ENCODE measurements at places on chromosomes 7 and 10. TPM values are rescaled to one million over a fixed set of nuclear protein-coding genes. Genes with fewer than 3 reads are reported as not detected.
A peak's percentile ranks its signal among the peaks of the same experiment; 100 is the strongest.

DNA sequence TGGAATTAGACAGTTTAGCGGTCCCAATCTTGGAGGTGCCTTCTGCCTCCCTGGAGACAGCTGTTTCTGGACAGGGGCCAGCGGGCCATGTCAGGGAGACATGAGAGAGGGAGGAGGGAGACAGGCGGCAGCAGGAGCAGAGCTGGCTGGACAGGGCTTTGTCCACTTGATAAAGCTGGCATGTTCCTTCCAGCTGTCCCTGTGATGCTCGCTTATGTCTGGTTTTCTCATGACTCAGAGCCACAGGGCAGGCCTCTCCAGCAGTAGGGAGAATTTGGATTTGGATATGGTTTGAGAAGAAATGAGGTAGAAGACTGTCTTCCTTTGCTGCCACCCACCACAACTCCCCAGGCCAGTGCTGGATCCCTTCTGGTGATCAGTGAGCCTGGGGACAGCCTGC, 51.7 kb upstream of the SORCS3 start:
- peaks cover 19% of the 10 kb centered on the region for H3K4me1 ChIP-seq
- no peak for DNase-seq
- H3K36me3 ChIP-seq = no peaks in the 10 kb centered on the region
- H3K4me3 ChIP-seq = no peak overlapping the region

- peaks cover under 1% of the 10 kb centered on the region for H3K4me1 ChIP-seq
- H3K27ac ChIP-seq = peak overlapping the region; percentile 70
- H3K27me3 ChIP-seq = no peaks in the 10 kb centered on the region
- no peak overlapping the region for H3K4me3 ChIP-seq
- no peak for DNase-seq
- H3K36me3 ChIP-seq = no peaks in the 10 kb centered on the region
Observed at GRCh38 chr10:91108820-91109219, 111.6 kb upstream of the PCGF5 start.

DNA sequence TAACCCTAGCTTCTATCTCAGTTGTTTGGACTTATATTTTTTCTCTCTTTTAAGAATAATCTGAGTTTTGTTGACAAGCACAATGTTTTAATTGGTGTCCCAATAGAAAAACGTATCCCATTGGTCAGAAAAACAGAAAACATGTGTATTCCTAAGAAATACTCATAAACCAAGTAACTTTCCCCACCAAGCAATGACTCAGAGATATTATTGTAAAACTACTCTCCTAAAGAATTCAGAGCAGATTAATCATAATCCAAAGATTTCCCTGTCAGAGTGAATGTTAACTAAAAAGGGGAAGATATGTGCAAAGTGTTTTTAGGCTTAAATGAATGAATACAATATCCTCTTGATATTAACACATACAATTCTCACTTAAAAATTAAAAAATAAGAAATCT, 29.4 kb upstream of the MBL2 start:
- H3K36me3 ChIP-seq = no peaks in the 10 kb centered on the region
- no peak overlapping the region for H3K27ac ChIP-seq
- DNase-seq = no peak
- H3K4me1 ChIP-seq = no peaks in the 10 kb centered on the region
- no peak overlapping the region for H3K4me3 ChIP-seq

DNA sequence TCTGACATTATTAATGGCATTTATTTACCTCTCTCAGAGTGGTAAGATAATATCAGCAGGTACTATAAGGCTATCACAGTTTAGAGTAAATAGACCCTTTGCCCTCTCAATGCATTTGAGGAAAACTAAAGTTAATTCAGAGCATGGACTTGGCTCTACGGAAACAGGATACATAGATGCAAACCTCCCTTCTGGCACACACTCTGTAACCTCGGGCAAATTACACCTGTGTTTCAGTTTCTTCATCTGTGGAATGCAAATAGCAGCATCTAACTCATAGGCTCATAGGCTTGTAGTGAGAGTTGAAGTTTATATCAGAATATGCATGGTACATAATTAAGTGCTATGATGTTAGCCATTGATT, 5.6 kb downstream of the RAPGEF5 start:
- no peak overlapping the region for H3K4me3 ChIP-seq
- H3K27ac ChIP-seq = peak overlapping the region; percentile 89
- H3K27me3 ChIP-seq = no peaks in the 10 kb centered on the region
- no peaks in the 10 kb centered on the region for H3K36me3 ChIP-seq
- DNase-seq = no peak
- peaks cover 32% of the 10 kb centered on the region for H3K4me1 ChIP-seq

GRCh38 chr10:92381543-92381954, 90.6 kb downstream of the MARCHF5 start:
- no peaks in the 10 kb centered on the region for H3K27me3 ChIP-seq
- no peak overlapping the region for H3K27ac ChIP-seq
- DNase-seq = peak; percentile 41
- H3K4me1 ChIP-seq = no peaks in the 10 kb centered on the region
- H3K36me3 ChIP-seq = no peaks in the 10 kb centered on the region

DNA sequence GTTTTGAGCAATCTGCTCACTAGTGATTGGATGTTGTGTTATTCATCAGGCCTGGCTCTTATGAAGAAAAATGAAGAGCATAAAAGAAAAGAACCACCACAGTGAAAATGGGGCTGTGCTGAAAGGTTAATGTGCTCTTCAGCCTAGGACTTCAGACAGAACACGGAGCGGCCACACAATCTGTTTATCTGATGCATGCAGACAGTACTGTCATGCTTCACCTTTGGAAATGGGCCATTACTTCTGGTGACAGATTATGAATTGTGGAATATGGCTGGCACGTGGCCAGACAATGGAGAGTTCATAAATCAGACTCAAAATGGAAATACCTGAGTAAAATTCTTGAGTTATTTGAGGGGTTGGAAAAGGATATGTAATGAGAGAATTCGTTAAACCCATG, 86.0 kb upstream of the NOBOX start:
- H3K27ac ChIP-seq = no peak overlapping the region
- H3K4me1 ChIP-seq = no peaks in the 10 kb centered on the region
- no peaks in the 10 kb centered on the region for H3K36me3 ChIP-seq
- DNase-seq = no peak
- H3K4me3 ChIP-seq = no peak overlapping the region

DNA sequence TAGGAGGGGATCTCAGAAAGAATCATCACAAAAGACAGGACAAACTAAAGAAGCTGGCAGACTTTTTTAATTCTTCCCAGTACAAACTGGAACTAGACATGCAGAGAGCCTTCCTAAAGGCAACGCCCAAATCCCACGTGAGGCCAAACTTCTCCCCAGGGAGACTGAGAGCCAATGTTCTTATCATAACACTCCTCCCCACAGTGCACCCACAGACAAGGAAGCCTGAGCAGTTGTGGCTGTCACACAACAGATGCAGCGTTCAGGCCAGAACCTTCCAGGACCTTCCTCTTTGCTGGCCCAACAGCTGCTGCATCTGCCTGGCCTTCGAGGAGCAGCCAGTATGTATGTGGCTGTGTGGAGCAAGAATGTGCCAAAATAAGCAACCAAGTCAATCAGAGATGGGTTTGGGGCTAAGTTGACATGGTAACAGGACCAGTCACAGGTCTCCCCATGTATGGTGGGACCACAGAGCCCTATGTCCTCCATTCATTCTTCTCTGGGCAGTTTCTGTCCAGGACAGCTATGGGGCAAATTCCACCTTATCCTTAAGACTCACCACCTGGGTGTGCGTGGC, 34.9 kb downstream of the SRPK2 start:
- H3K36me3 ChIP-seq = no peaks in the 10 kb centered on the region
- no peaks in the 10 kb centered on the region for H3K4me1 ChIP-seq
- no peak overlapping the region for H3K4me3 ChIP-seq
- DNase-seq = no peak
- H3K27me3 ChIP-seq = no peaks in the 10 kb centered on the region

DNA sequence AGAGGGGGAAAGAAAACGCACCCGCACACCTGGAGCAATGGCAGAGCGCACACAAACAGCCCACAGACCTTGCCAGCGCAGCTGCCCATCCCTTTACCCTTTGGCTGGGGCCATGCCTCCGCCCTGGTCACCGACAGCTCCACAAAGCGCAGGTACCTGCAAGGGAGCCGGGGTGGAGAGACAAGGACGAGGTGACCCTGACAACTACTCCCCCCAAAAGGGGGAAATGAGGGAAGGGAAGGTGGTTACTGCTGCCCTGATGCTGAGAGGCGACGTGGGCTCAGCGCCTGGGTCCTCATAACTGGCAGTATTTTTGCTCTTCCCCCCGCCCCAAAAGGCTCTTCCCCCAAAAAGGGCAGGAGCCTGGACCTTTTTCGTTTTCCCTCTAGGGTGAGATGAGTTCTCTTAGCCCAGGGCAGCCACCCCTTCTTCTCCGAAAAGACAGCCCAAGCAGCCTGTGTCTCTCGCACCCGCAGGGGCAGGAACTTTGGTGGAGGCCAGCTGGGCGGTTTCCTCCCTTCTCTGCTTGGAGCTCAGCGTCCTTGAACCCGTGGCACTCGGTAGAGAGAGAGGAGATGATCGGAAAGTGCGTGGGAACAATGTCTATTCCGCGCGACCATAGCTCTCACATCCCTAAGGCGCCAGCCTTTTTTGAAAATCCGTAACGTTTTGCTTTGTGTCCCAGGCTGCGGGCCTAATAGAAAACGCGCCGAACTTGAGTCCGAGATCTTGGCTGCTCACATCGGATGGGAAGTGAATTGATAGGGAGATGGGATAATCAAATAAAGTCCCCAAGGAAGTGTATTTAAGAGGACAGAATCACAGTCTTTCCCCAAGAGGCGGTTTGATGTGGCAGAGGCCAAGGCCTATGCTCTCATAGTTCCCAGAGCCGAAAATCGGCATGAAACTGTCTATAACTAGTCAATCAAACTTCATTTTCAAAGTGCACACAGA, 1.0 kb downstream of the NKX2-3 start:
- peak; percentile 18 for DNase-seq
- no peak overlapping the region for H3K4me3 ChIP-seq
- H3K27ac ChIP-seq = no peak overlapping the region
- H3K36me3 ChIP-seq = no peaks in the 10 kb centered on the region
- H3K27me3 ChIP-seq = peaks cover 96% of the 10 kb centered on the region

- H3K36me3 ChIP-seq = no peaks in the 10 kb centered on the region
- DNase-seq = no peak
- H3K4me3 ChIP-seq = no peak overlapping the region
- H3K4me1 ChIP-seq = peaks cover 27% of the 10 kb centered on the region
- no peaks in the 10 kb centered on the region for H3K27me3 ChIP-seq
- H3K27ac ChIP-seq = no peak overlapping the region
Observed at GRCh38 chr7:80844916-80845315, 73.9 kb downstream of the SEMA3C start.

DNA sequence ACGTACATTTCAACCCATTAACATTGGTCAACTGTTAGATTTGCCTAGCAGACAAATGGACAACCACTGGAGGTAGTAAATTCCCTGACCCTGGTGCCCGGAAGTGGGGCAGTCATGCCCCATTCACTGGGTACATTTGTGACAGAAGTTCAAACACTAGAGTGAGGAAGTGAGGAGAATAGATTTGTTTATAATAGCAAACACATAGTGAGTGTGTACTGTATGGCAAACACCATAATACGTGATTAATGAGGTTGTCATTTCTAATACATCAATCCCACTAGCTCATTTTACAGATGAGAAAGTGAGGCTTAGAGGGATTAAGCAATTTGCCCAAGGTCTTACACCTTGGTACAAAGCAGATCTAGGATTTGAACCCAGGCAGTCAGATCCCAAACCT, 181.9 kb upstream of the MKLN1 start:
- H3K27me3 ChIP-seq = no peaks in the 10 kb centered on the region
- DNase-seq = no peak
- H3K4me3 ChIP-seq = no peak overlapping the region
- no peaks in the 10 kb centered on the region for H3K36me3 ChIP-seq
- no peak overlapping the region for H3K27ac ChIP-seq
- H3K4me1 ChIP-seq = no peaks in the 10 kb centered on the region

- no peaks in the 10 kb centered on the region for H3K27me3 ChIP-seq
- no peak for DNase-seq
- peak overlapping the region; percentile 84 for H3K27ac ChIP-seq
- no peak overlapping the region for H3K4me3 ChIP-seq
- no peaks in the 10 kb centered on the region for H3K4me1 ChIP-seq
Observed at GRCh38 chr7:22647451-22648257, 79.3 kb upstream of the IL6 start.

GRCh38 chr7:95907337-95907736, 135.0 kb downstream of the DYNC1I1 start:
- H3K4me1 ChIP-seq = no peaks in the 10 kb centered on the region
- no peak overlapping the region for H3K4me3 ChIP-seq
- no peaks in the 10 kb centered on the region for H3K36me3 ChIP-seq
- H3K27me3 ChIP-seq = no peaks in the 10 kb centered on the region

GRCh38 chr7:133869556-133869955, 257.6 kb upstream of the LRGUK start:
- no peak overlapping the region for H3K4me3 ChIP-seq

DNA sequence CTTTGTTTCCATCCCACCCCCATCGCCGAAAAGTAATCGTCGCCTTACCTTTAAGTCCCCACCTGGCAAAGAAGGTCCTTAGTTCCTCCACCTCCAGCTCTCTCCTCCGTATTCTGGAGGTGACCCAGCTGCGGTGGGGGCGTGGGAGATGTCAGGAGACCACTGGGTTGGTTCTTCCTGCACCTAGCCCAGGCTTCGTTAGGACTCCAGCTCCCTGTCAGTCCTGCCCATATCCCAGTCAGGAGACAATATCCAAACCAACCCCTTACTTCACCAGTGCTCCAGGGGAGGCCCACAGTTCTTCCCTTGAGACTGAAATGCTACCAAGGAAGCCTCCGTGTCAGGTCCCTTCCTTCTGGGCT, 693 bp downstream of the ADIRF start:
- no peaks in the 10 kb centered on the region for H3K27me3 ChIP-seq
- no peak overlapping the region for H3K4me3 ChIP-seq
- H3K4me1 ChIP-seq = no peaks in the 10 kb centered on the region
- no peak overlapping the region for H3K27ac ChIP-seq

DNA sequence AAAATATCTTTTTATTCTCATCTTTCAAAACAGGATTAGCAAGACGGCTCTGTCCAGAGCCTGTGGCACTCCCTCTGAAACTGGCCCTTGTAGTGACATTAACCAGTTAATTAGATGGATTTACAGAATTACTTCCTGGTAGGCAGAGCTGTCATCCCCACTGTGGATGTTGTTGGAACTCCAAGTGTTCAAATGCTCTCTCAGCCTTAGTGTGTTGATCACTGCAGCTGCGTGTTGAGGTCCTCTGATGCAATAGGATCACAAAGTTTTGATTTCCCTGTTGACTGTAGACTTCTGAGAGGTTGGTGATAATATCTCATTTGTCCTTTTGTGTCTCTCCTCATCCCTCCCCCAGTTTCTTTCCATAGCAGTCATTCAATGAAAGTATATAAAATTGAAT, 117.3 kb upstream of the CDK6 start:
- no peak for DNase-seq
- peaks cover 7% of the 10 kb centered on the region for H3K36me3 ChIP-seq
- no peaks in the 10 kb centered on the region for H3K4me1 ChIP-seq
- no peak overlapping the region for H3K4me3 ChIP-seq
- H3K27ac ChIP-seq = no peak overlapping the region

GRCh38 chr7:134900166-134900982, 85.9 kb upstream of the AGBL3 start:
- H3K4me1 ChIP-seq = peaks cover 22% of the 10 kb centered on the region
- no peak for DNase-seq
- H3K36me3 ChIP-seq = peaks cover 63% of the 10 kb centered on the region
- H3K4me3 ChIP-seq = no peak overlapping the region
- H3K27me3 ChIP-seq = no peaks in the 10 kb centered on the region

Gene ABCA13
- polyA plus RNA-seq = not detected

Gene KLF14
- polyA plus RNA-seq = not detected

Gene GBF1
- polyA plus RNA-seq = 12.3 TPM

Gene CAV2
- polyA plus RNA-seq = 182 TPM

Gene SP8
- polyA plus RNA-seq = not detected

Gene PAPOLB
- polyA plus RNA-seq = not detected

Gene OIT3
- polyA plus RNA-seq = not detected

Gene NPTX2
- 1.2 TPM for polyA plus RNA-seq

Gene RET
- polyA plus RNA-seq = 6.8 TPM

Gene ANXA8L1
- polyA plus RNA-seq = 0.16 TPM
